ENCODE measurements at places on chromosomes 7 and 10.

GRCh38 chr7:108503112-108504026, 22.6 kb downstream of the PNPLA8 start:
- no peak for DNase-seq

DNA sequence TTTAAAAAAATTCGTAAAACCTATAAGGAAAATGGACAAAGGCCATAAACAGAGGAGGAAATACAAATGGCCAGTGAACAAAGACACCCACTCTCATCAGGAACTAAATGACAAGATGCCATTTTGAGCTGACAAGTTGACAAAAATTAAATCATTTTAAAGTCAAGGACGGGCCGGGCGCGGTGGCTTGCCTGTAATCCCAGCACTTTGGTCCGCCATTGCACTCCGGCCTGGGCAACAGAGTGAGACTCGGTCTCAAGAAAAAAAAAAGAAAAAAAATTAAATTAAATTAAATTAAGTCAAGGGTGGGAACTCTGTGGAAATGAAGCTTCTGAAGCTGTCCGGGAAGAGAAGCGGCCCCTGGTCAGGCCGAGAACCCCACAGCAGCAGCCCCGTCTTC, 1.2 kb upstream of the NOM1 start:
- no peak for DNase-seq

DNA sequence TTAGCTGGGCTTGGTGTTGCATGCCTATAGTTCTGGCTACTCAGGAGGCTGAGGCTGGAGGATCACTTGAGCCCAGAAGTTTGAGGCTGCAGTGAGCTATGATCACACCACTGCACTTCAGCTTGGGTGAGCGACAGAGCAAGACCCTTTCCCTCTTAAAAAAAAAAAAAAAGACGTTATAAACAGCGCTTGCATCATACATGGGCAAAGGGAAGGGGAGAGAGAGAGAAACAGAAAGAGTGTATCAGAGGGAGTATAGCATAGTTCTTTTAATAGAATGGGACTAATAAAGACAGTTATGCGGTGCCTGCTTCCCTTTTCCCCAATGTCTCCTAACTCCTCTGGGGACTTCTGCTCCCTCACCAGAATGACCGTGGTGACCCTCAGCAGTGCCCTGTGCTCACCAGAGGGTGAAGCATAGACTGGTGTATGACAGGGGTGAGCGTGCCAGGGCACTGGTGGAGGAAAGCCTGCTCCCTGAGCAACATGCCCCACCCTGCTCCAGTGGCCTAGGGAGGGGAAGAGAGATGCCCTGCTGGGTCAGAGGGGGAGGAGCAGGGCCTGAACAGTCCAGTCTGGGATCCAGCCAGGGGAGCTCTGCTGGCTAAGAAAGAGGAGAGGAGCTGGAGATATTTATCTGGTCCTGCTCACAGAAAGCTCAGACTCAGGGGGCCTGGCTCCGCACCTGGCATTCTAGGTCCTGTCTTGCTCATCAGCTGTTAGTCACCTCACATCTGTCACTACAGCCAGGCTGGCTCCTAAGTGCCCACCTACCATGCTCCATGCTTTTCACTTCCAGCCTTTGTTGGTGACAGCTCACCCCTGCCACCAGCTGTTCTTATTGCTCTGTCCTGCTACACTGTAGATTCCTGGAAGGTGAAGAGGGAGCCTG, 2.2 kb downstream of the PDZD7 start:
- DNase-seq = no peak

- DNase-seq = no peak
Measured at GRCh38 chr7:155017834-155018233, 14.9 kb upstream of the PAXIP1 start.

- DNase-seq = no peak
Measured at GRCh38 chr10:112531421-112531820, 84.4 kb downstream of the VTI1A start.

DNA sequence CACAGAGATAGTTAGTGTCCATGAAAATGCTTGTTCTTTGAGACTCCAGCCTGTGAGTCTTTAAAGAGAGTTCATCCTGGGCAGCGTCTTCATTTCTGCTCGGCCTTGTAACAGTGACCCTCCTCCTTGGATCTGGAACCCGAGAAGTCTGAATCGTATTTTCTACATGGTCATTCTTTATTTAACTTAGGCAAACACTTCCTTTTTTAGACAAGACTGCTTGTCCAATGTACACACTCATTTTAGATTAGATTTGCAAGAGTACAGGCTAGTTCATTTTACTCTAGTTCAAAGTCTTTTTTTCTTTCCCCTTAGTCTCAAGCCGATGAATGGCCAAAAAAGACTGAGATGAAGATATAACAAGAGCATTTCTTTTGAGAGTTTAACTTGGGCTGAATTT, 133.5 kb downstream of the CHN2 start:
- no peak for DNase-seq

DNA sequence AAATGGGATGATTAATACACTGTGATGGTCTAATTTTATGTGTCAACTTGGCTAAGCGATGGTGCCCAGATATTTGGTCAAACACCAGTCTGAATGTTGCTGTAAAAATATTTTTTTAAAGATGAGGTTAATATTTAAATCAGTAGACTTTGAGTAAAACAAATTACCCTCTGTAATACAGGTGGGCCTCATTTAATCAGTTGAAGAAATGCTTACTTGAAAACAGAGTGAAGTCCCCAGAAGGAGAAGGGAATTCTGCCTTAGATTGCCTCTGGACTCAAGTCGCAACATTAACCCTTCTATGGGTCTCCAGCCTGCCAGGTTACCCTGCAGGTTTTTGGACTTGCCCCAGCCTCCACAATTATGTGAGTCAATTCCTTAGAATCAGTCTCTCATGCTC, 49.8 kb upstream of the AGK start:
- DNase-seq = no peak

- no peak for DNase-seq
Measured at GRCh38 chr10:61643316-61643751, 19.4 kb upstream of the CABCOCO1 start.

DNA sequence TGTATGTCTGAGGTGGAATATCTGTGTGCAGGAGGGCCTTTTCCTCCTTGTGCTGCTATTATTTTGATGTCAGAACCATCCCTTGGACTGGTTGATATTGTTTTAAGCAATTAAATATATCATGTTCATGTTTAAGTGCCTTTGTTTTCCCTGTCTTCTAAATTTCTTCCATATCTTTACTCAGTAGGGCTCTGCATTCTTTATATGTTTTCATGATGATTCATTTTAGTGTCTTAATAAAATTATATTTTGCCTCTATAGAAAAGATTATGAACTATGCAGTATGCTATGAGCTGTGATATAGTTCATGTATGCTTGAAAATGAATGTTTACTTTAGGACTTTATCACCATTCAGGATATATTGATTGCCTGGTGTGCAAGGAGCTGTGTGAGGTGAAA, 34.8 kb downstream of the AHR start:
- DNase-seq = no peak

All from caudate nucleus (tissue), 63 donors.